ENCODE measurements at places on chromosomes 11 and 22. TPM values are rescaled to one million over a fixed set of nuclear protein-coding genes. Genes with fewer than 3 reads are reported as not detected.

ASRGL1 gene
- total RNA-seq = 30.3 TPM

DNA sequence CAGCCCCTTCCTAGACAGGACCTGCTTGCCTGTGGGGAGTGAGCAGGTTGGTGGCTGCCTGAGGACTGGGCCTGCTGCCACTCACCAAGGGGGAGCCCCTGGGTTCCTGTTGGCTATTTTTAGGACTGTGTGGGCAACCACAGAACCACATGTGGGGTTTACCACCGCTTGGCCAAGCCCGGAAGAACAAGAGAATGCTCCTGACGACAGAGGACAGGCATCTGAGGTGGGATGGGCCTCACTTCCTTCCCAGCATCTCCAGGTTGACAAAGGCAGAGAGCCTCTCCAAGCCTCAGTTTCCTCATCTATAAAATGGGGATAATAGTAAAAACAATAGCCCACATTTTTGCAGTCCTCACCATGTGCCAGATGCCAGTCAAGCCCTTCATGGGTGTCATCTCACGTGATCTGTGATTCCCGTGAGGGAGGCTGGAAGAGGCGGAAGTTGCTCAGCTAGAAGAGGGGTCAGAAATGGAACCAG lies 43.6 kb downstream of the LRRC32 start:
- H3K27ac ChIP-seq = no peak overlapping the region
- DNase-seq = no peak
- peaks cover 25% of the 10 kb centered on the region for H3K27me3 ChIP-seq

DNA sequence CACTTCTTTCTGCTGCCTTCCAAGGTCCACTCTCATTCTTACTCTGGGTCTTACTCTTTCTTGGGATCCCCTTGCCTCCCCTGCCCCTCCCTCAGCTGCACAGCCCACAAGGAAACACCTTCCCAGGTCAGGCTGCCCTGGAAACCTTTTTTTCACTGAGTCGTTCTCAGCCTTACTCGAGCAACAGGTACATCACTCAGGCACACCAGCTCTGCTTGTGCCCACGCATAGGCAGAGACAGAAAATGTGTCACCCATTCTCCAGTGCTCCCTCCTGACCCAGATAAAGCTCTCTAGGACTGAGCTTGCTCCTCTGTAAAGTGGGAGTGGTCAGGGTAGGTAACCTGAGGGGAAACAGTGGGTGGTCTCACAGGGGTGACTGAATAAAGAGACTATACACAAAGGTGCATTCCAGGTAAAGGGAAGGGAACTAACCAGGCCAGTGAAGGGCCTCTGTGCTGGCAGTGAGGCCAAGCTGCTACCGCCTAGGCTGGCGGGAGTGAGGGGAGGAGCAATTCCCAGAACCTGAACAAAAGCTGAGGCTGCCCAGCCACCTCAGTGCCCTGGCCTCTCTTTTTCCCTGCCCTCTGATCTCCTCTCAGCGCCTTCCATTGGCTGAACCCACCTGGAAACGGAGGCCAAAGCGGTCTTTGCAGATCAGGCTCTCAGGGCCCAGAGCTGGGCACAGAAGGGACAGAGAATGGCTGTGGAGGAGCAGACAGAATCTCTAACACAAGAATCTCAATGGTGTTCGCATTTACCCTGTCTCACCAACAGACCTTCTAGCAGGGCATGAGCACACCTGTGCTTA lies 15.9 kb downstream of the PRG3 start:
- peaks cover 6% of the 10 kb centered on the region for H3K4me1 ChIP-seq
- H3K4me3 ChIP-seq = no peak overlapping the region
- H3K27me3 ChIP-seq = peaks cover 68% of the 10 kb centered on the region
- H3K36me3 ChIP-seq = no peaks in the 10 kb centered on the region
- no peak for DNase-seq

NAALAD2 gene
- total RNA-seq = 0.38 TPM

GRCh38 chr22:43198936-43199335 lies 12.0 kb upstream of the TTLL12 start:
- peaks cover 12% of the 10 kb centered on the region for H3K4me1 ChIP-seq
- H3K36me3 ChIP-seq = no peaks in the 10 kb centered on the region
- peaks cover 34% of the 10 kb centered on the region for H3K27me3 ChIP-seq
- no peak overlapping the region for H3K4me3 ChIP-seq
- no peak for DNase-seq

DNA sequence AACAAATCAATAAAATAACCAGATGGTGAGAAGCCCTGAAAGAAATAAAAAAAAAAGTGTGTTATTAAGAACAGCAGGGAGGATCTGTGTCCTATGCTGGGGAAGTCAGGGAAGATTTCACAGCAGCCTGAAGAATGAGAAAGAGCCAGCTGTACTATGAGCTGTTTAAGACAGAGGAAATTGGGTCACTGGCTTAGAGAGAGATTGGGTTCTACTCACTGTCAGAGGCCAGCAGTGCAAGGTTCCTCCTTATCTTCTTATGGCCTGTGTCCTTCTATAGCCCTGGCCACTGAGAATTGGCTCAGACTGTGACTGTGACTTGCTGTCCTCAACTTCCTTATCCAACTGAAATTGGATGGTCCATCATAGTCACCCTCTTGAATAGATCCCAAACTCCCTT lies 54.8 kb upstream of the FDX1 start:
- H3K36me3 ChIP-seq = no peaks in the 10 kb centered on the region
- H3K4me3 ChIP-seq = no peak overlapping the region
- no peaks in the 10 kb centered on the region for H3K27me3 ChIP-seq

DNA sequence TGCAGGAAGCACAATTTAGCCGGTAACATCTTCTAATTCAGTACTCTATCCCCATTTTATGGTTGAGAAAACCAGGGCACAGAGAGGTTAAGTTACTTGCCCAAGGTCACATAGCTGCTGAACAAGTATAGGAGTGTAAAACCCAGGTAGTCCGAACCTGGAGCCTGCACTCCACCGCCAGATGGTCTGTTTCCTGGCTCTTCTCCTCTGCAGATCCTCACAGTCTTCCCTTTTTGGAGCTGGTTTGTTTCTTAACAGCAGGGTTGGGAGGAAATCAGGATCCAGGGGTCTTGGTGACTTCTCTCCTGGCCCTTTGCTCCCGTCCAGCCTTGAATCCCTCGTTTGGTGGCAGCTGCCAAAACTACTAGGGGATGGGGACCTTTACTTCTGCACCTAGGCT lies 12.0 kb downstream of the TSPAN18 start:
- H3K27me3 ChIP-seq = peaks cover 99% of the 10 kb centered on the region
- no peak overlapping the region for H3K27ac ChIP-seq
- no peak overlapping the region for H3K4me3 ChIP-seq
- no peaks in the 10 kb centered on the region for H3K36me3 ChIP-seq

DNA sequence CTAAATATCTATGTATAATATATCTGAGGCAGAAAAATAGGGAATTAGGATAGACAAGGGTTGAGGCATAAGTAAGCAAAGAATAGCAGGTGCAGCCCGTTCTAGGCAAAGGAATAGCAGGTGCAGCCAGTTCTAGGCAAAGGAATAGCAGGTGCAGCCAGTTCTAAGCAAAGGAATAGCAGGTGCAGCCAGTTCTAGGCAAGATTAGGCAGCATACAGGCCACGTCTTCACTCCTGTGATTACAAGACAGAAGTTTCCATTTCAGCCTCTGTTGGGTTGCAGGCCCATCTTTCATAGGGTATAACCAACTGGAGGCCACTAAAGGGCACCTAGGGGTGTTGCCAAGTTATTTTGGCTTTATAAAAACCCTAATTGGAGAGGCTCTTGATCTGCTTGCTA lies 28.8 kb upstream of the CHORDC1 start:
- H3K27ac ChIP-seq = no peak overlapping the region
- H3K4me1 ChIP-seq = no peaks in the 10 kb centered on the region
- H3K4me3 ChIP-seq = no peak overlapping the region
- H3K36me3 ChIP-seq = no peaks in the 10 kb centered on the region
- no peak for DNase-seq

OLFML1 gene
- total RNA-seq = not detected

OR52N4 gene
- not detected for total RNA-seq

TMEM126A gene
- 22.9 TPM for total RNA-seq

- H3K27ac ChIP-seq = no peak overlapping the region
- H3K4me3 ChIP-seq = no peak overlapping the region
- H3K27me3 ChIP-seq = peaks cover 16% of the 10 kb centered on the region
- peaks cover 16% of the 10 kb centered on the region for H3K4me1 ChIP-seq
Measured at GRCh38 chr11:61682906-61683675, 2.9 kb downstream of the DAGLA start.

DNA sequence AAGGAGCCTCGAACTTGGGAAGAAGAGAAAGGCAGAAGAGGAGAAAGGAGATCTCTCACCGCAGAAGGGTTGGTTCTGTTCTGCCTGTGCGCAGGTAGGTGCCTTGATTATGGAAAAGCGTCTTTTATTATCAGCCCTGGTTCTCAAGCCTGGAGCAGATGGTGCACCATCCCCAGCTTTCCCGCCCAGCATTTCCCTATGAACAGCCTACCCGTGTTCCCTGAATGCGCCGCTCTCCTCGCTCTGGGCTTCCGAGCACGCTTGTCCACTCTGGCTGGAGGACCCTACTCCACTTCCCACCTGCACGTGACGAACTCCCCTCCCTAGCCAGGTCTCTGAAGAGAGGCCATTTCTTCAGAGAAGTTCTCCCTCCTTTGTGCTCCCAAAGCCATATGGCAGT lies 15.2 kb downstream of the IGSF9B start:
- H3K4me3 ChIP-seq = no peak overlapping the region
- peaks cover 12% of the 10 kb centered on the region for H3K4me1 ChIP-seq
- H3K36me3 ChIP-seq = no peaks in the 10 kb centered on the region

CDKN1C gene
- total RNA-seq = 2.2 TPM

DNA sequence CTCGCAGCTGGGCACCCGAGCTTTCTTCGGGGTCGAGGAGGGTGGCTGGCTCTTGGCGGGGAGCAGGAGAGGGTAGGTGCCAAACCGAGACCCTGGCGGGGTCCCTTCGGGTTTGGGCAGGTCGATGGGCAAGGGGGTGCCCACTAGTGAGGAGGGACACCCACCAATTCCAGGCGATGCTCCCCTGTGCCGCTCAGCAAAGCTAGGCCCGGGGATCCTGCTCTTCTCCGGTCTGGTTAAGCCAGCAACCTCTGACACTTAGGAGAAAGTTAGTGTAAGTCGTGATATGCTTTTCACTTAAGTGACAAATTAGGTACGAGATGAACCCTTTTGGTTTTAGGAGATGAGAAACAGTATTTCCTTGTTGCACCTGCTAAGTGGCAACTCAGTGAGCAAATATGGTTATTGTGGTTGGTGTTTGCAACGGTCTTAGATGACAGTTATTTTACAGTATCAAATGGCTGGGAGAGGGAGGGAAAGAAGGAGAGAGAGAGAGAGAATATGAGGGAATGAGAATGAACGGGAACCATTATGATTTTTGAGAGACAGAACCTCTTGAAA lies 565 bp downstream of the NUCB2 start:
- DNase-seq = no peak
- H3K4me1 ChIP-seq = peaks cover 17% of the 10 kb centered on the region
- H3K4me3 ChIP-seq = peak overlapping the region; percentile 69
- H3K36me3 ChIP-seq = peaks cover 21% of the 10 kb centered on the region

DNA sequence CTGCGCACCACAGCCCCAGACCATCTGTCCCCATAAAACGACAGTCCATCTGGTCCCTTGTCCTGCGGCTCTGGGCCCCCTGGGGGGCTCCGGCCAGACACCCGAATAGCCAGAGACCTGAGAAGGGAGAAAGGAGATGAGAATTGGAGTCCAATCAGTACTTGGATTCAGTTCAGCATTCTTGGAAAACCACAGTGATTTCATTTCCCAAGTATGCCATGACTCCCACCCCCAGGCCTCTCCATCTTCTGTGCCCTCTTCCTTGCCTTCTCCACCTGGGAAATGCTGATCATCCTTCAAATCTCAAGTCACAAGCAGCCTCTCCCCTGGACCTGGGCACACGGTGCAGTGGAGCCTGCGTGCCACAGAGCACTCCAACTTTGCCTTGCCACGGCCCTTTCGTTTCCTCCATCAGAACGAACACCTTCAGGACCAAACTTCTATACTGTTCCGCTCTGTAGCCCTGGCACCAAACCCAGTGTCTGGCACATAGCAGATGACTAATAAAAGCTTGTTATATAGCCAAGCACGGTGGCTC lies 10.9 kb upstream of the MFNG start:
- H3K36me3 ChIP-seq = peaks cover 64% of the 10 kb centered on the region
- peaks cover 49% of the 10 kb centered on the region for H3K4me1 ChIP-seq
- no peak for DNase-seq
- no peak overlapping the region for H3K27ac ChIP-seq
- H3K27me3 ChIP-seq = no peaks in the 10 kb centered on the region

- no peak overlapping the region for H3K4me3 ChIP-seq
- peak; percentile 83 for DNase-seq
- H3K27ac ChIP-seq = no peak overlapping the region
- peaks cover 22% of the 10 kb centered on the region for H3K4me1 ChIP-seq
- no peaks in the 10 kb centered on the region for H3K36me3 ChIP-seq
Measured at GRCh38 chr11:126113515-126113957, 50.9 kb upstream of the CDON start.

- DNase-seq = no peak
- no peak overlapping the region for H3K27ac ChIP-seq
- no peaks in the 10 kb centered on the region for H3K4me1 ChIP-seq
Measured at GRCh38 chr11:134425816-134426536, 13.9 kb upstream of the B3GAT1 start.

MMP12 gene
- total RNA-seq = not detected

DNA sequence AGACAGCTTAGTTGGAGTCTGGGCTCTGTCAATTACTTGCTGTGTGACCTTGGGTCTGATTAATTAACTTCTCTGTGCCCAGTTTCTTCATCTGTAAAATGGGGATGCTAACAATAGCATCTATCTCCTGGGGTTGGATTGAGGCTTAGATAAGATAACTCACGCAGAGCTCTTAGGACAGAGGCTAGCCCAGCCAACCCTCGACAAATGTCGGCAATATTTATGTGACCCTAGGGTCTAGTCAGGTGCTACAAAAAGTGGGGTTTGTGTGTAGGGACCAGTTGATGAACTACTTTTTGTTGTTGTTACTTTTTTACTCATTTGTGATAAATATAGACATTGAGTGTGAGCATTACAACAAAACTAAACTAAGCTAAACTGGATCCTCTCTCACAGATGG lies 22.4 kb downstream of the SYT13 start:
- no peak overlapping the region for H3K4me3 ChIP-seq
- peaks cover 9% of the 10 kb centered on the region for H3K36me3 ChIP-seq
- H3K27ac ChIP-seq = no peak overlapping the region
- peaks cover 89% of the 10 kb centered on the region for H3K4me1 ChIP-seq

DNA sequence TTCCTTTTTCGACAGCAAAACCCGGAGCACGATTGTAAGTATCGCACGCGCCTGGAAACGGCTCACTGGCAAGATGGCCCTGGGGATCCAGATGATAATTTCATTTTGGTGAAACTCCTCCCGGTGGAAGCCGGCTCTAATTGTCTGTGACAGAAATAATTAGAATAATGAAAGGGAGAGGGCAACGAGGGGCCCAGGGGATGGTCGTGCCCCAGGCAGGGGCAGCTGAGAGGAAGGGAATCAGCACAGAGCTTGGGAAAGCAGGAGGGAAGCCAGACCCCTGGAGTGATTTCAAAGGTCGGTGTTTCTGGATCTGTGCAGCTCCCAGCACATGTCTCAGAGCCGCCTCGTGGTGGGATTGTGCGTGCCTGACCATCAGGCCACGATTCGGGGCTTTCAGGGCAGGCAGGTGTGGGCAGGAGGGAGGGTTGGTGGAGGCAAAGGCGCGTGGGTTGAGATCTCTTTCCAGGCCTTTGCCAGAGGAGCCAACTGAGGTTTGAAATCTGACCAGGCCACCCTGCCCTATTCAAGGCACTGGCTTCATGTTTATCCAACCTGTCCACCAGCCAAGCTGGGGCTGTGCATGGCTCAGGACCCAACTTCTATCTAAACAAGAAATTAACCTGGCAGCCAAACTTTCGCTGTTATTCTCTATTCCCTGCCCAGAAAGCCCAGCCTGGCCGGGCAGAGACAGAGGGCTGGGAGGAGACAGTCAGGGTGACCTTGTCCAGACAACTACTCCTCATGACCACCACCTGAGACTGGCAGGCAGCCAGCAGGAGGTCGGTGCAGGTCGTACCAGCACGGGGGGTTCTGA lies 27.8 kb downstream of the ANO1 start:
- DNase-seq = no peak
- no peak overlapping the region for H3K27ac ChIP-seq
- H3K4me3 ChIP-seq = no peak overlapping the region
- no peaks in the 10 kb centered on the region for H3K4me1 ChIP-seq

Measured in Calu3 (cell line).